ENCODE measurements at places on chromosomes 2 and 18.

DNA sequence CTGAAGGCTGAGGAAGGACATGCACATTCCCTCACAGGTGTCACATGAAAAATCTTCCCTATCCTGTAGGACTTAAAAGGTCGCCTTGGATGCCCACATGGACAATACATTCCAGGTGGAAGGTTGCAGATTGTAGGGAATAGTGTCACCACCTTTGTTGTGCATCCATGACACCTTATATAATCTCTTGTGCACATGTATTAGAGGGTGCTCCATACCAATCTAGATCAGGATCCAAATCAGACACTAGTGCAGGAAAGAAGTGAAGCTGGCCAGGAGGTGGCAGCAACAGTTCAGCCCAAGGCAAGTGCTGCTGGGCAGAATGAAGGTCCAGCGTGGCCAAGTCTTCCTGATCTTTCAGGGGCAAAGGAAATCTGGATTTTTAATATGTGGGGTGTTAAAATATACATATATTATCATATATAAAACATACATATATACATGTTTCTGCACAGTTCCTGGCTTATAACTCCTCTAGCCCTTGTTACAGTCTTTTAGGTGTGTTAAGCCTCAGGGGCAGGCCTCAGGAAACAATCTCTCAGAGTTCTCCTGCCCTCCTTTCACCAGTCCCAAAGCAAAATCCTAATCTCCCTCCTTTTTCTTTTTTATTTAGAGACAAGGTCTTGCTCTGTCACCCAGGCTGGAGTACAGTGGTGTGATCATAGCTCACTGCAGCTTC lies 16.6 kb downstream of the NIF3L1 start:
- peak; percentile 79 for DNase-seq

GRCh38 chr2:235493775-235494715 lies at the start of gene AGAP1:
AGAP1 (plus strand) TSS chr2:235494043.
- peak; percentile 85 for DNase-seq

GRCh38 chr2:61253136-61253535 lies 91.1 kb downstream of the C2orf74 start:
- no peak for DNase-seq

DNA sequence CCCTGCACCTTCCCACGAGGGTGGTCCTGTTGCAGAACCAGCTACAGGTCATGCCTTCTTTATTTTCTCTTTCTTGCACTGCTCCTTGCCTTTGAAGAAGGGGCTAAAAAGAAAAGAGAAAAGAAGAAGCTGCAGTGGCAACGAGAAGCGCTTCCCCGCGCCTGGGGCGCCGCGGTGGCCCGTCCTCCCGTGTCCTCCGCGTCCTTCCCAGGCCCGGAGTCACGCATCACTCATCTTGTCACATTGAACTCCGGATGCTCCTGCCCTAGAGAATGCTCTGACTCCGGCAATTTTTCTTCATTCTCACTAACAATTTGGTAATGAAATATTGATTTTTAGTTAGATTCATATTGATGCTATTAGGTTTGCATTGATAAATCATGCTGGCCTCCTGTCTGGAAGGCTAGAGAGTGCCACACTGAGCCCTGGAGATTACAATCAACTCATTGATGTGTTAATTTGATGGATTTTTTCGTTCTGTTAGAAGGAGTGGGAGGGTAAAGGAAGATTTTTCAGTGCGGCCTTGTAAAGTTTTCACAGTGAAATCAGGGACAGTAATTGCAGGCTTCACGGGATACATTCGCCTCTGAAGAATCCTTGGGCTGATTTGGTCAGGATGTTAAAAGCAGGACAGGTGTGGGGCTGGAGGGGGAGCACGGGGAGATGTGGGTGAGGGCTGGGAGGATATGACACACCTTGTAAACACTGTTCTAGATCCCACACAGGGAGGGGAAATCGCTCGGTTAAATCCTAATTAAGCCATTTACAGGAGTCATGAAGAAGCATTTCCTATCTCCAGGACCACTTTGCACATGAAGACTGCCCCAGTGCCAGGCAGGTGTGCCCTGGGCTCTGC lies 349.3 kb downstream of the ZNF516 start:
- no peak for DNase-seq

GRCh38 chr2:223180463-223180862 lies 128.5 kb downstream of the KCNE4 start:
- DNase-seq, result no peak

DNA sequence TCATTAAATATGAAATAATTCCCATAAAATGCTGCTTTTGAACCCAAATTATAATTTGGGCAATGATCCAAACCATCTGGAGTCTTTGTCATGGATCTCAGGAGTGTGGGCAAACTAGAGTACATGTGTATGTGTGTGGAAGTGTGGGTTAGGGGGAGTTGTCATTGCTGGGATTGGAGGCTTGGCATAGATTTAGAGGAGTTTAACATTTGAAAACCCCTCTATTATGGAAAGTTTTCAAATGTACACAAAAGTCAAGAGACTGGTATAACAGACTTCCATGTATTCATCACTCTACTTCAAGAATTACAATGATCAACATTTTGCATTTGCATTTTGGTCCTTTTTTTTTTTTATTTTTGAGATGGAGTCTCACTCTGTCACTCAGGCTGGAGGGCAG lies 159.1 kb downstream of the MEIS1 start:
- no peak for DNase-seq

DNA sequence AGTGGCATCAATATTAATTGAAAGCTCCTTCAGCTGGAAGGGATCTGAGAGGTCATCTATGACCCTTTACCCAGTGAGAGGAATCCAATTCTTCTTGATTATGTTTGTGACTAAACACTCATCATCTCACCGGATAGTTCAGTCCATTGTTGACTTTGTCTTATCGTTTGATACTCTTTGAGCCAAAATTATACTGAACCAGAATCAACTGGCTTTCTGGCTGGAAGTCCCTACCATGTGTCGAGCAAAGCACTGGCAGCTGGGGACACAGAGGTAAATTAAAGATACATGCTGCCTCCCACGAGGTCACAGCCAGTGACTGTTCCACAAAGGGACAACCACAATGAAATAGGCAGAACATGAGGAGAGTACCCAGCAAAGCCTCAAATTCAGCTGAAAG lies 91.4 kb upstream of the FHL2 start:
- no peak for DNase-seq

DNA sequence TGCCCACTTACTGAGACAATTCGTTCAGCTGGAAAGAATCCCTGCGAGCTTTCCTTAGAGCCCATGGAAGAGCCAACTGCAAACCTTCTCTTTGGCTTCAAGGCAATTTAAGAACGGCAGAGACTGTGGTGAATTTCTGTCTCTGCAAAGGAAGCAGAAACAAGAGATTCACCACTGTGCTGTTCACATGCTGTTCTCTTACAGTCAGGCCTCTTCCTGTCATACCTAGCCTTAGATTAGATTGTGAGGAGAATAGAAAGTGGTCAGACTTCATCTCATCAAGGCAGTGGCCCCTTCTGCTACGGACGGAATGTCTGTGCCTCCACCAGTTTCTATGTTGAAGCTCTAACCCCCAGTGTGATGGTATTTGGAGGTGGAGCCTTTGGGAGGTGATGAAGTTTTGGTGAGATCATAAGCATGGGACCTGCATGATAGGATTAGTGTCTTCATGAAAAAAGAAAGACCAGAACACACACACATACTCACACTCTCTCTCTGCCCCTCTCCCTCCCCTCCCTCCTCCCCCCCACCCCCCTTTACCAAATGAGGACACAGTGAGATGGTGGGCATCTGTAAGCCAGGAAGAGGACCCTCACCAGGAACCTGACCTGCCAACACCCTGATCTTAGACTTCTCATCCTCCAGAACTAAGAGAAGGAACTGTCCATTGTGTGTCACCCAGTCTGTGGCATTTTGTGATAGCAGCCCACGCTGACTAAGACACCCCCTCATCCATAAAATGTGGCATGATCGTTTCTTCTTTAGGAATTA lies 45.6 kb upstream of the NRP2 start:
- no peak for DNase-seq
